Stimulated activated naive CD4-positive, alpha-beta T cell (primary cell): ENCODE measurements at places on chromosomes 4 and X.

- DNase-seq, result no peak
Measured at GRCh38 chr4:40434126-40434687, 99.1 kb downstream of the CHRNA9 start.

GRCh38 chr4:4947721-4948120, 71.5 kb downstream of the CYTL1 start:
- no peak for DNase-seq

DNA sequence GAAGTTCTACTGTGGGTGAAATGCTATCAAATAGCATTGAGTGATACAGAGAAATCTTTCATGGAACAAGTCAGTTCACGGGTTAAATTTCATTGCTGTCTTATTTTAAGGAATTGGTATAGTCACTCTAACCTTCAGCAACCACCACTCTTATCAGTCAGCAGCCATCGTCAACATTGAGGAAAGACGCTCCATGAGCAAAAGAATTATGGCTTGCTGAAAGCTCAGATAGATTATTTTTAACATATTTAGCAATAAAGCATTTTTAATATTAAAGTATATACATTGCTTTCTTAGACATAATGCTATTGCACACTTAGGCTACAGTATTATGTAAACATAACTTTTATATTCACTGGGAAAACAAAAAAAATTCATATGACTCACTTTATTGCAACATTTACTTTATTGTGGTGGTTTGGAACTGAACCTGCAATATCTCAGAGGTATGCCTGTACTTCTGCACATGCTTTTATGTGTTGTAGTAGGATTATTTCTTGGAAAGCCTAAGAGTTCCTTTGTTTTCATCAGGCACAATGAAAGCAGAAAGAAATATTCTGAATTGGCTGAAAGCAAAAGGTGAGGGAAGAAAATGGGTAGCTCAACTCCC, 586.7 kb downstream of the GBA3 start:
- no peak for DNase-seq

DNA sequence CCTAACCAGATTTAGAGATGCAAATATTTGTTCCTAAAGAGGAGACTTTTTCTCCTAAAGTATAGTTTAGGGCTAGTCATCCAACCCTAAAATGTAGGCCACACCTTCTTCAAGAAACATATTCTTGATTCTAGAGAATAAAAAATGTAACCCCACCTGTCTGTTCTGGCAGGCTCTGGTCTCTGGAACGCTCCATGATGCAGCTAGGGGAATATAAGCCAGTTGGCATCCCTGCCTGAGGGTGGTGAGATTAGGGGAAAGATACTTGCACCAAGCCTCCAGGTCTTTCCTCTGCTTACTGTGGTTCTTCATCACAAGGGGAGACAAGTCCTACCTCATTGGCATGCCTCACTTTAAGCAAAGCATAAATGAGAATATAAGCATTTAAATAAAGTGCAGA, 21.2 kb upstream of the TBC1D9 start:
- DNase-seq, result no peak

DNA sequence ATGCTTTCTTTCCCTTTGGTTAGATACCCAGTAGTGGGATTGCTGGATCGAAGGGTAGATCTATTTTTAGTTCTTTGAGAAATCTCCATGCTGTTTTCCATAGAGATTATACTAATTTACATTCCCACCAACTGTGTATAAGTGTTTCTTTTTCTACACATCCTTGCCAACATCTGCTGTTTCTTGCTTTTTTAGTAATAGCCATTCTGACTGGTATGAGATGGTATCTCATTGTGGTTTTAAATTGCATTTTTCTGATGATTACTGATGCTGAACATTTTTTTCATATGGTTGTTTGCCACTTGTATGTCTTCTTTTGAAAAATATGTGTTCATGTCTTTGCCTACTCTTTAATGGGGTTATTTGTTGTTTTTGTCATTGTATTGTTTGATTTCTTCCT, 6.6 kb upstream of the AGA start:
- no peak for DNase-seq

- DNase-seq, result no peak
Measured at GRCh38 chr4:4568806-4569427, 27.1 kb upstream of the STX18 start.
